ENCODE measurements at places on chromosomes 4 and X.

DNA sequence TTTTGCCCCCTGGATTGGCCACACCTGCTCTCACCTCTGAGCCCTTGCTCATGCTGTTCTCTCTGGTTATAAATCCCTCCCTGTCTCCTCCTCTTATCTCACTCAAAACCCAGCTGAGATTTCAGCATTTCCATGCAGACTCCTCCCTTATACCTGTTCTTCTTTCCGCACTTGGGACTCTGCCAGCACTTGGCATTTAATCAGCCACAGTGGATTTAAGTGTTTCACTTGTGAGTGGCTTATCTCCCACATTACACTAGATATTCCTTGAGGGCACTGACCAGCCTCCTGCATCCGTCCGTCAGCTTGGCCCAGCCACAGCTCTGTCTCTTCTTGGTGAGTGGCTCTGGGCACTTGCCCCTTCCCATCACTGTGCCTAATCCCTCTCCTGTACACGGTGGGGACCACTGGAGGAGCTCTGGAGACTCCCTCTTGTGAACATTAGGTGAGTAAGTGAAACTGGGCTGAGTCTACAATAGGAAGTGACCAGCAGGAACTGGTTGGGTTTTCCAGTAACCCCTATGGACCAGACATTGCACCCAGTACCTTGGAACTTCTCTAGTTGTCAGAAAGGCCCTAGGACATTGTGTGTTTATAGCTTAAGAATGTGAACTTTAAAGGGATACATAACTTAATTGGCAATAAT is 19.9 kb downstream of the FGFBP1 start:
- peak; percentile 30 for DNase-seq

DNA sequence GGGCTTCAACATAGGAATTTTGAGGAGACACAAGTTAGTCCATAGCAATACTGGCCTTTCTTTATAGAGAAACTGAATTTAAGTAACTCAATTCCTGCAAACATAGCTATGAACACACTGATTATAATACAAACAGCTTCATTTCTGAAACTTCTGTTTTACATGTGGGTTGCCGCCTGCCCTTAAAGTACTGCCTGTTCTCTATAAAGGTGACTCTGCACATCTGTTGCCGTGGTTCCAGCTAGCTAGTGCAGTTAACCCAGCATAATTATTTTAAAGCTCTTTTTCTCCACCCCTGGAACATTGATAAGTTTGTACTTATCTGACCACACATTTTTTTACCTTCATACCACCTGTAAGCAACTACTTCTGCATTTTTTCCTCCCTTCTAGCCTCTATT is 177.6 kb downstream of the NWD2 start:
- DNase-seq, result no peak

- no peak for DNase-seq
Measured at GRCh38 chrX:19776753-19777152, 110.6 kb downstream of the SH3KBP1 start.

DNA sequence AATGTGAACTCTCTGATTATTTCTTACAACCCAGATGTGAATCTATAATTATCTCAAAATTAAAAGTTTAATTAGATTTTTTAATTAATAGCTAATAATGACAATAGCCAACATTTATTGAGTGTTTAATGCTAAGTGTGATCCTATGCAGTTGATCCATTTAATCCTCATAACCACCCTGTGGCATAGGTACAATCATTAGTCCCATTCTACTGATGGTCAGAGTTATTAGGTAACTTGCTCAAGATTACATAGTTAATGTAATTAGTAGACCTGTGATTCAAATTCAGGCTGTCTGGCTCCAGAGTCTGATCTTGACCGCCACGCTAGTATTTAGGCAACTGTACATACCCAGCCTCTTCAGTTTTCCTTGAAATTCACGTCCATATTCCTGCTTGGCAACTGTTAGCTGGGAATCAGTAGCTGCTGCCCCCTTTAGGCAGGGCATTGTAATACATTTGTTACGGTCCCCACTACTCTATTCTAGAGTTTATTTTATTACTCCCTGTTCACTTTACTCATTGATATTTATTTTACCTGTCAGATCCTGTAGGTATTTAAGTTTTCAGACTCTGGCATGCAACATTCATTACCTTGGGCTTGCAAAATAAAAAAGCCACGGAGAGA is 20.6 kb upstream of the TEC start:
- DNase-seq, result peak; percentile 57

DNA sequence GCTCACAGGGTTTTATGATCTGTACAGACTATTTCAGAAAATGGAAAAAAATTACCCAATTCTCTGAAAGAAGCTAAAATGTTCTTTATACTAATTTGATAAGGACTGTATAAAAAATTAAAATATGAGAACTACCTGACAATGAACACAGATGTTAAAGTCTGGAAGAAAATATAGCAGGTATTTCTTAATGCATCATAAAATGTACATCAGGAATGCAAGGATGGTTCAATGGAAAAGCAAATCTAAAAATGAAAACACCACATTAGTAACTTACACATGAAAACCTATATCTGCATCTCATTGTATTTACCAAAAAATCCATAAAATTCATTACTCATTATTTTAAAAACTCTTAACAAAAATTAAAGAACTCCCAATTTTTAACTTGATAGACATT is 39.4 kb downstream of the ARHGAP6 start:
- DNase-seq, result no peak

GRCh38 chr4:53923921-53924320 is 140.5 kb downstream of the CHIC2 start:
- no peak for DNase-seq

- no peak for DNase-seq
Measured at GRCh38 chrX:132810964-132811712, 147.3 kb downstream of the HS6ST2 start.

- no peak for DNase-seq
Measured at GRCh38 chr4:25377572-25378436, 741 bp downstream of the ANAPC4 start.

DNA sequence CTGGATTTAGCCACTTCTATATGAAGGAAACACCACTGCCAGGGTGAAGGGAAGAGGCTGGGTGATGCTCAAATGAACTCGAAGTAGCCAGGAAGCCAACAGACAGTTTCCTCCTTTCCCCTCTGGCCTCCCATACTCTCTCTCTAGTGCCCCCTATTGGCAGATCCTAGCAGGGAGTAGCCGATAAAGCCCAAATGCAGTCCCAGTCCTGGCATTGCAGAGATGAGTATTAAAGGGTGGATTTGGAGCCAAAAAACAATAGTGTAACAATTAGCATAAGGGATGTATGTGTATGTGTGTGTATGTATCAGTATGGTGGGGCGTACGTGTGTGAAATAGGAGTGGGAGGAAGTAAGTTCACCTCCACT is 213.8 kb upstream of the LDB2 start:
- peak; percentile 23 for DNase-seq

GRCh38 chrX:54945224-54945623 is 24.6 kb downstream of the TRO start:
- DNase-seq, result no peak

DNA sequence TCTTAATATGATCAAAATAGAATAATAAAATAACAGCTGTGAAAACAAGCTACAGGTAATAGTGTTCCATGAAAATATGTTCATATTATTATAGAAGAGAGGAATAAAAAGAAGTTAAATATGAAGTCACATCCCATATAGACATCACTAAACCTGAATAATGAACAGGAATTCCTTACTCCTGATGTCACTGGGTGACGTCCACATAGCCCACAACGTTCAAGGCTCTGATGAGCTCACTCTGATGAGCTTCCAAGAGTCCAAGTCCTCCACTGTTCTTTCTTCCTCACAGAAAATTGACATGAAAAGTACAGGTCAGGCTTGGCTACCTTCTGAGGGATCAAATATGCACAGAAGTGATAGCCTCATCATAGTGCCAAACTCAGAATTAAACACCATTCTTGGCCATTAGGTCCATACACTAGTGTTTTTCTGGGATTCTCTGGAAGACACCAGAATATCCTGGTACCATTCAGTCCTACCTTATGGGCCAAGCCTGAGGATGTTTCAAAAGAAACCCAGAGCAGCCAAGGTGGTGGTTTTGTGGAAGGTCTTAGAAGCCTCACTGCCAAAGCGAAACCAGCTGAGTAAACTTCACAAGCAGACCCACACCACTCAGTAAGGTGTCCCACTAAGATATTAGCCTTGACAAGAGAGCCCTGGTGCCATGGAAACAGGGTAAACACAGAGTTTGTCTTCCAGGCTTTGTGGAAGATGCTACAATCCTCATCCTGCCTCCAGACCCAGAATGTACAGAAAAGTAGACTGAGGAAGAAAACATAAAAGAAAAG is 138.4 kb upstream of the HHIP start:
- DNase-seq, result no peak

GRCh38 chr4:76589402-76589801 is 154.4 kb downstream of the SHROOM3 start:
- peak; percentile 73 for DNase-seq

DNA sequence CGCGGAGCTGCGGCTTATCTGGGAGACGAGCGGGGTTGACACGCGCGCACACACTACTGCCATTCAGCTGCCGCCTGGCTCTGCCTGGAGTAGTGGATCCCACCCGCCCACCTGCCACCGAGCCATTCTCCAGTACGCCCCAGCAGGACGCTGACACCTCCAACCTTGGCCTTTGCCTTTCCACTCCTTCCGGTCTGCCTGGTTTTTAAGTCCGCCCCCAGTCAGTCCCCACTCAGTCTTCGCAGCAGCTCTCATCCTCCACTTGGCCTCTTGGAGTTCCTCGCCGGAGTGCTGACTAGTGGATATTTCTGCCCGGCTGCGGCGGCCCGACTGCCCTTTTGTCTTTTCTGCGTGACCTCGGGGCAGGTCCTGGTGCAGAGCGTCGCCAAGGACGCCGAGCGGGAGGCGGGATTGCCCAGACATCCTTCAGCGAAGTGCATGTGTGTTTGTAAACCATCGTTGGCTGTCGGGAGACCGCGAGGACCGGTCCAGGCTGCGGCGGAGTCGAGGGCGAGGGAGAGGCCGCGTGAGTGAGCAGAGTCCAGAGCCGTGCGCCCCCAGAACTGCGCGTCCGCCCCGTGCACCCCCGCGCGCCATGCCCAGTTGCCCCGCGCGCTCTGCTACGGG is 1.1 kb downstream of the SLIT2 start:
- DNase-seq, result no peak

DNA sequence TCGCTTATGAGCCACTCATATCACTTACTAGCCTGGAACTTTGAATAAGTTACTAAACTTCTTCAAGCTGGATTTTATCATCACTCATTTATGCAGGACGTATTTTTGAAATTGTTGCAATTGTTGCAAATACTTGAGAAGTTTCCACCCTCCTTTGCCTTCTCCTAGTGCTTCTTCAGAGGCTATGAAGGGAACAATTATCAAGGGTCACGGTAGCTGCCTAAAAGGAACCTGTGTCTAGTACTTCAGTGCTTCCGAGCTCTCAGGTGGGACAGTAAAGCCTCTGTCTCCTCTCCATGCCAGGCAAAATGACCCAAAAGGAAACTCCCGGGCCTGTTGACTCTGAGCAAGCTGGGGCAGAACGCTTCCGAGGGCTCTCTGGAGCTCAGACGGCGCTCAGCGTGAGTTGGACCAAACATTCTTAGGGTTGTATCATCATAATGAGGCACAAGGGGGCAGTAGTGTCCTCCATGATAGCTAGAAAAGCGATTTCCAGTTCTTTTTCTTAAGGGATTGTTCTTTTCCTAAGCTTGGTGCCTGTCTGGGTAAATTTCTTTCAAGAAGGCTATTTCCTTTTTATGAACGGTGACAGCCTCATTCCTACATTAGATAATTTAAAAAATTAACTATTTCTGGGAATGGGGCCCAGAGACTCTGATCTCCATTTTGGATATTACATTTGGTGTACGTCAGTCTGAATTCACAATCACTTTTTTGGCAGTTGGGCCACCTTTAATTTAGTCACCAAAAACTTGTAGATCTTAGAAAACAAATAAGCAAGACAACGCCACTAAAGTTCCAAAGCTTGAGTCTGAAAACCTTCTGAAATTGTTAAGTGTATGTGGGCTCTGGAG is 73.1 kb downstream of the PACRGL start:
- DNase-seq, result peak; percentile 81

DNA sequence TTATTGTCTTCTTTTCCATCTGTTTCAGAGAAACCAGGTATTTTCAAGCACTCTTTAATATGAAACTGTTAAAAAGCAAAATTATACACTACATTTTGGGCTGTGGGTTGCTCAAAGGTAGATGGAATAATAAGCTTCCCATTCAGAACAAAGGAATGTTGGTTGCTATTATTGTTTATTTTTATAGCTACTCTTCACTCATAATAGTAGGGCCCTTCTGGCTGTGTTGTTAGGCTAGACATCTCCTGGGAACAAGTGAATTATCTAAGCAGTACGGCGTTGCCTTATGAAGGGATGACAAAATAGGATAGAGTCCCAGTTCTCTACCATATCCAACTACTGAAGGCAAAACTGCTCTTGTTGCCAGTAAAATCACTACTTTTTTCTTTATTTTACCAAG is 34.2 kb downstream of the TENM3 start:
- DNase-seq, result no peak

- DNase-seq, result no peak
Measured at GRCh38 chr4:143679434-143679833, 21.0 kb downstream of the FREM3 start.

GRCh38 chr4:86117705-86118302 is 242.0 kb downstream of the MAPK10 start:
- DNase-seq, result no peak

GRCh38 chr4:185238215-185238681 is 28.9 kb downstream of the SNX25 start:
- DNase-seq, result no peak

GRCh38 chrX:119495734-119496726 is 27.8 kb downstream of the SLC25A5 start:
- peak; percentile 37 for DNase-seq

- no peak for DNase-seq
Measured at GRCh38 chr4:116005806-116006088, 892.3 kb upstream of the NDST4 start.

DNA sequence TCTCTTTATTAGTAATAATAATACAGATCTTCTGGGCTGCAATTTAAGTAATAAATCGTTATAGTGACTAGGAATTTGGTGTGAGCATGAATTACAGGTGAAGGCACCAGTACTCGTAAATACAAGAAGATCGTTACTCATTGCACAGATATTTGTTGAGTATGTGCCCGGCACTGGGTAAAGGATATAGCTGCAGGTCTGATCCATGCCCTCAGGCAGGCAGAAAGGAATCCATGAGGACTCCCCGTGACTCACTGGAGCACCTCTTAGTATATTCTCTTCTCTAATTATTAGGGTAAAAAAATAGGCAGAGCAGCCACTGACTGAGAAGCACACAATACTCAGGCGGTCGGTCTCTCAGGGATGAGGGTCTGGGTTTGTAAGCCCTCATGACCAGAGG is 868.3 kb downstream of the RAB28 start:
- DNase-seq, result no peak

GRCh38 chr4:37719021-37719420 is 32.8 kb upstream of the RELL1 start:
- no peak for DNase-seq

DNA sequence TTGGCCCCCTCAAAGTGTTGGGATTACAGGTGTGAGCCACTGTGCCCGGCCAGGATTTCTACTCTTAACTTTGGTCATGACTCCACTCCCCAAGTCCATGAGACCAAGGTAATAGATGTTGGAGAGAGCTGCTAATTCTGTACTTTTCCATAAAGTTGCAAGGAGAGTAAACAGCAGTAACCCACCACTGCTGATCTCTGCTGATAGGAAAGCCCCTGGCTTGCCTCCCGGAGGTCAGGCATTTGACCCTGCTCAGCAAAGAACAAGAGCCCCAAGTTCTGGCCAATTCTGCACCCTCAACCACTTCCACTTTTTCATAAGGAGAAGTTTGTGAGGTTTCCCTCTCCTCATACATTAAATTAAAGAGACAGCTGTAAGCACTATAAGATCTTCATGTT is 143.0 kb downstream of the RASL11B start:
- DNase-seq, result no peak

- no peak for DNase-seq
Measured at GRCh38 chr4:43456383-43456782, 563.9 kb downstream of the GRXCR1 start.

Data from HT-29 (cell line).